SK-MEL-5 (cell line): ENCODE measurements at places on chromosomes 2 and 18. TPM values are rescaled to one million over a fixed set of nuclear protein-coding genes. Genes with fewer than 3 reads are reported as not detected.

GRCh38 chr2:231306791-231307393, 88.6 kb upstream of the B3GNT7 start:
- no peak for DNase-seq

- DNase-seq: no peak
Measured at GRCh38 chr18:43543236-43543635, 265.9 kb upstream of the SYT4 start.

- DNase-seq: no peak
Measured at GRCh38 chr2:25491966-25492532, 150.3 kb upstream of the DNMT3A start.

DNA sequence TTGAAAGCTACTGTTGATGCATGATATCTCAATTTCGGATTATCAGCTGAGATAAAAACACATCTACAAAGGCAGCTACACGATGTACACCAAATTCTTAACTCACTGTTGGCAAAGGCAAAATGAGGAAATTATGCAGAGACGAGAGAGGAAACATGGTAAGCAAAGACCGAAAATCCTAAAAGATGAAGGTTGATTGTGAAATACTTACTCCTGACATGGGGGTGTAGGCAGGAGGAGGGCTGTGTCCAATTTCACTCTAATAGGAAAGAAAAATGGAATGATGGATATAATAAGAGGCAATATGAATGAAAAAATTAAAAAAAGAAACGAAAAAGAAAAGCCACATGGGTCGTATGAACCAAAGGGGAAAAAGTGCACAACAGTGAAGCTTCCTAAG, 831.3 kb downstream of the CPS1 start:
- no peak for DNase-seq

DNA sequence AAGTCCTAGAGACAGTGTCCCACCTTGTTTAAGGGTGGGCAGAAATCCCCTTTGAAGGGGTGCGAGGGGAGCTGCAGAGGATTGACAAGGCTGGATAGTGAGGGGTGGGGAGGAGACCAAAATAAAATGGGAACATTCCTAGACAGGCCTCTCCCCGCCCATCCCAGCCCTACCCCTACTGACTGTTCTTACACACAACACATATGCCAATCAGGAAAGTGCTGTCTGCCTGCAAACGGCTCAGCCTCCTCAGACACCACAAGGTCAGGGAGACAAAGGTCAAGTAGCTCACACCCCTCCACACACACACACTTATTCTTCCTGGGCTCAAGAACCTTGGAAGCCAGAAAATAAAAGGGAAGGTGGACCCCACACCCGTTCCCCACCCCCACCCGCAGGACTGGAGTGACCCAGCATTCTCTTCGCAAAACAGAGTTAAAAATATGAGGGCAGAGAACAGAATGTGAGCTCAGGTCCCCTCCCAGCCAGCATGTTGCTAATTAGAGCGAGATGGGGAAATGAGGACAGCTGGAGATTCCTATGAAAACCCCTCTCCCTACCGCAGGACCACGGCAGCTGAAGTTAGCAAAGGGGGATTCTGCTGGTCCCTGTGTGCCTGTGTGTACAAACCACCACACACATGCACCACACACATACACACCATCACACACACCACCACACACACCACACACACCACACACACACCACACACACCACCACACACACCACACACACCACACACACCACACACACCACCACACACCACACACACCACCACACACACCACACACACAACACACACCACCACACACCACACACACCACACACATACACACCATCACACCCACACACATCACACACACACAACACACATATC, 197.8 kb downstream of the TNS1 start:
- no peak for DNase-seq

- DNase-seq: no peak
Measured at GRCh38 chr18:13910501-13910900, 4.8 kb downstream of the MC2R start.

- no peak for DNase-seq
Measured at GRCh38 chr2:232577841-232578240, 27.4 kb downstream of the EIF4E2 start.

DNA sequence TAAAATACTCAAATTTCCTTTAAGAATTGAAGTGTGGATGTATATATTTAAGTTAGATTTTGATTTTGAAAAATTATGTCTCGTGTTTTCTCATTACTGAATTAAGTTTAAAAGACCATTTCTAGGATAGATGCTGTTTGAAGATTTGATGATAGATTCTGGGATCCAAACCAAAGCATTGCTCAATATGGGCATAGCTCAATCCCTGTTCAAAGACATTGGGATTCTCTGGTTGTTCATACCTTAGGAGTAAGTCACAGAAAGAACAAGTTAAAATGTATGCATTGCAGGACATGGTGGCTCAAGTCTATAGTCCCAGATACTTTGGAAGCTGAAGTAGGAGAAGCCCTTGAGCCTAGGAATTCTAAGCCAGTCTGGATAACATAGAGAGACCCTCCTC, 622.3 kb downstream of the ADCYAP1 start:
- no peak for DNase-seq

DNA sequence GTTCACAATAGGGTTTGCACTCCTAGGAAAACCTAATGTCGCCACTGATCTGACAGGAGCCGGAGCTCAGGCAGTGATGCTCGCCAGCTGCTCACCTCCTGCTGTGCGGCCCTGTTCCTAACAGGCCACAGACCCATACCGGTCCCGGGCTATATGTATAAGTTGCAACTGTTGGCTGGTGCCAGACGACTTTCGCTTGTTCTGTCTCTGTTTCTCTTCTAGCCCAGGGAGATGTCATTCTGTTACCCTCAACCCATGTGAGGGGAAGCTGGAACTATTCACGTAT, 170.3 kb downstream of the BCL2 start:
- DNase-seq: no peak

- no peak for DNase-seq
Measured at GRCh38 chr2:115248066-115248465, 805.6 kb downstream of the DPP10 start.

DNA sequence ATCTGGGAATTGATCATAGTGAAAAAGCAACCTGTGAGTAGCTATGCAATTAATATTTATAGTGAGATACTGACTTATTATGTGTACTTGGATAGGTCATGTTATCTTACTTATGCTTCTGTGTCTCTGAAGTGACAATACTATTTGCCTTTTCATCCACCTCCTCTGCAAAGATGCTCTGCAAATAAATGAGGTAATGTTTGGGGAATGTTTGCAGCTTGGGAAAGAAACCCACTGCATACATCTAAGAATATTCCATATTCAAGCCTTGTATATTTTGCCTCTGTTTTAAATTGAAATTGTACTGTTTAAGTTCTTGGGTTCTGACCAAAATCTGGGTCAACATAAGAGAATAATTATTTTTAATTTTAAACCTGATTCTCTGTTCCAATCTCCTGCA, 217.4 kb upstream of the DTNA start:
- no peak for DNase-seq

DNA sequence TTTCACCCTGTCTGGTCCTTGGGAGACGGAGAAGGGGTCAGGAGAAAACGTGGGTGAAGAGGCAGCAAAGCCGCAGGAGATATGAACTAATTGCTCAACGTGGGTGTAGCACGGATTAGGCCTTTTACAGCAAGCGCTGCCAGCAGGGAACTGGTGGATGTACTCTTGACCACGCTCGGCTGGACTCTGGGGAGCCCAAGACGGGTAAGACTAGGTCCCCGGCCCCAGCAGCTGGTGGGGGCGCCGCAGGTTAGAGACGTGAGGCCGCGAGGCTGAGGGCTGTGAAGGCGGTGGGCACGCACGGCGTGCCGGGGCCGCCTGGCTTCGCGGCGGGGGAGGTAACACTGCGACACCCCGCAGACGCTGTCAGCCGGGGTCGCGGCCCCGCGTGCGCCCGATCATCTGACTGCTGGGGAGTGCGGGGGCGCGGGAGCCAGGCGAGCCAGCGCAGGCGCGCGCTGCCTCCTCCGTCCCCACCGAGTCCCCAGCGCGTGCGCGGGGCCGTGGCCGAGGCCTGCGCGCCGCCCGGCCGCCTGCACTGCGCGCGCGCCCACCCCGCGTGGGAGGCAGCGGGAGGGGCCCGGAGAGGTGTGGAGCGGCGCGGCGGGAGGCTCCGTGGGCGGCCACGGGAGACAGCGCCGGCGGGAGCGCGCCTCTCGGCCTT, at the start of gene CLIP4:
Gene CLIP4, plus strand, starts transcription at position 470 of the 664 bp plus-strand sequence. CDS start 5,974 bp downstream, outside the sequence.
- peak; percentile 51 for DNase-seq

- DNase-seq: no peak
Measured at GRCh38 chr2:46874236-46874929, 41.2 kb downstream of the MCFD2 start.

DNA sequence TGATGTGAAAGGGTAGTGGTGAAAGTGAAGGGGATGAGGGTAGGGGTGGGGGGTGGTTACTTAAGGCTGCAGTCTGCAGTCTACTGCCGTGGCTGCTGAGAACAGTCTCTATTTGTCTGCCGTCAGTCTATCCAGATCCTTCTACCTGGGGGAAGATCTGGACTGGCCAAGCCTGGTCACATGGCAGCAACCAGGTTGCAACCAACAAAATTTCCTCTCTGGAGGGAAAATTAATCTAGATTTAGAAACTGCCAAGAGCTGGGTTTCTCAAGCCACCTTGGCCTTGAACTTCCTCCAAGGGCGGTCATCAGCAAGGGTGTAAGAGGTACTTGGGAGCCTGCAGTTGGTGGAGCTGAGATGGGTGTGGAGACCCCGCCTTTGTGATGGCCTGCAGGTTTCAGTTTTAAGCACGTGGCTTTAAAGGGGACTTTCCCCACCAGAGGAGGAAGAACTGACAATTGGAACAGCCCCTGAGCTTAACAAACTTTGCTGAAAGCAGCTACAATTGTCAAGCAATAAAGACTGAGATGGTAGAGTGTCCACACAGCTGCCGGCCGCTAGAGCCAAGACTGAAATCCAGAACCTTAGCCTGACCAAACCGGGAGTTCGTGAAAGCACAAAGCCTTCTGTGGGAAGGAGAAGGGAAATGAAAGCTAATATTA, 31.4 kb upstream of the KCMF1 start:
- no peak for DNase-seq

DNA sequence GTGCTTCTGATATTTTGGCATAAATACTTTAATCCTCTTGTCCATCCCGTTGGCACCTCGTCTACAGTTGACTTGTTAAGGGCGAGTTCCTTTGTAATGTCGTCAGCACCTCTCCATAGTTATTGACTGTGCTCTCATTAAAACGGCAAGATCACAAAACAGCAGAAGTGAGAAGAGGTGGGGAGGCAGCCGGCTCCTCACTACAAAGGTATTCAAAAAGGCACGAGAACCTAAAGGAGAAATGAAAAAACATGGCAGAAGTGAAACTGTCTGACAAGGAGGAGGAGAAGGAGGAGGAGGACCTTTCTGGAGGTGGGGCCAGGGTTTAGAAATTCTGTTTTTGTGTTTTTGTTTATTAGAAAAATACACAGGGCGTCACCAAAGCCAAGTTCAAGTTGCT, 235.6 kb downstream of the BCL11A start:
- DNase-seq: no peak

- no peak for DNase-seq
Measured at GRCh38 chr18:79494936-79495335, 99.2 kb downstream of the NFATC1 start.

DNA sequence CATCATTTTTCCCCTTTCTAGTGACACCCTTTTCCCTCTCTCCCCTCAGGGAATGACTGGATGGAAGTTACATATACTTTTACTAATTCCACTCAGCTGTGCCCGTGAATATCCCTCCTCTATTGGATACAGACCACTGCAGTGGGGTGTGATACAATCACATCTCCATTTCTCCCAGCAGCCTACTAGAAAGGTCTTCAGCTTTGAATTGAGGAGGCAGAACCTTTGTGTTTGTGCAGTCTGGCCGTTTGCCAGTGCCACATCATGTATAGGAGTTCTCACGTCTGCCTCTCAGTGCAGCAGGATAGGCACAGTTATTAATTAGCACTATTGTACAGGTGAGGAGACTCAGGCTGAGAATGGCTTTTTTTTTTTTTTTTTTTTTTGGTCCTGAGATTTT, 16.4 kb downstream of the TNFRSF11A start:
- no peak for DNase-seq

DNA sequence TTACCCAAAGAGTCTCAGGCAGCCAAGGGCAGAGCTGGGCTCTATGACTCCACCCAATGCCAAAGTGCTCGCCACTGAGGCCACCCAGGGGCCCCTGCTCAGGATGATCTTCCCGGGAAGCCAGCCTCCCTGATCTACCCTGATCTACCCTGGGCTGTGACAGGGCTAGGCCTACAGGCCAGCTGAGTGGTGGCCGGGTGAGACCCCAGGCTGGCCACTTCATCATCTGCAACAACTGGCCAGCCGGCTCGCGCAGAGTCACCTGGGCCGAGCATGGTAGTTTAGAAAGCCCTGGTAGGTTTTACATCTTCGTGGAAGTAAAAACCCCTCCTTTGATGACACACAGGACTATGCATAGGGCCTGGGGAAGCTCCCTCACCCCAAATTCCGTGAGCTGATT, 276.3 kb downstream of the NDUFA10 start:
- no peak for DNase-seq

- DNase-seq: peak; percentile 46
Measured at GRCh38 chr18:4524096-4524495, 69.0 kb upstream of the DLGAP1 start.

- no peak for DNase-seq
Measured at GRCh38 chr2:217462121-217462520, 540.7 kb downstream of the TNS1 start.

GRCh38 chr2:121664086-121664485, 14.8 kb upstream of the CLASP1 start:
- DNase-seq: no peak

GRCh38 chr2:40101131-40101575, 322.1 kb upstream of the THUMPD2 start:
- DNase-seq: no peak

The KATNAL2 gene
- 9.5 and 10.0 TPM in 2 replicates for total RNA-seq

The CTNNA2 gene
- 7.2 and 10.2 TPM in 2 replicates for total RNA-seq

The SKA1 gene
- 23.8 and 27.0 TPM in 2 replicates for total RNA-seq

The CXCR2 gene
- not detected in 2 replicates for total RNA-seq

The SFT2D3 gene
- 6.5 and 9.7 TPM in 2 replicates for total RNA-seq

The SERPINB4 gene
- total RNA-seq: not detected in 2 replicates

The NYAP2 gene
- total RNA-seq: not detected in 2 replicates

The ALPI gene
- total RNA-seq: not detected in 2 replicates

The SFTPB gene
- not detected in 2 replicates for total RNA-seq

The COL5A2 gene
- 5.8 and 6.7 TPM in 2 replicates for total RNA-seq

The MYOM1 gene
- 0.26 and 0.72 TPM in 2 replicates for total RNA-seq

The ZSWIM2 gene
- total RNA-seq: not detected in 2 replicates

The TUBA3E gene
- not detected in 2 replicates for total RNA-seq

The ITPRIPL1 gene
- 6.7 and 6.9 TPM in 2 replicates for total RNA-seq

The BBS5 gene
- 16.7 and 19.2 TPM in 2 replicates for total RNA-seq

The ASIC4 gene
- total RNA-seq: not detected in 2 replicates

The CYRIA gene
- total RNA-seq: 0.05 and 0.11 TPM in 2 replicates

The LRRC30 gene
- not detected in 2 replicates for total RNA-seq

The C2orf80 gene
- 0.32 and 0.45 TPM in 2 replicates for total RNA-seq

The COLEC12 gene
- 1.9 TPM in 2 replicates for total RNA-seq
